Hematopoietic multipotent progenitor cell treated with erythropoietin and hydrocortisone succinate and interleukin-3 and kit ligand, for 4 days (in vitro differentiated cells): ENCODE measurements at places on chromosomes 2 and 18.

- no peak for DNase-seq
Observed at GRCh38 chr18:27581296-27581904, 396.3 kb upstream of the CHST9 start.

DNA sequence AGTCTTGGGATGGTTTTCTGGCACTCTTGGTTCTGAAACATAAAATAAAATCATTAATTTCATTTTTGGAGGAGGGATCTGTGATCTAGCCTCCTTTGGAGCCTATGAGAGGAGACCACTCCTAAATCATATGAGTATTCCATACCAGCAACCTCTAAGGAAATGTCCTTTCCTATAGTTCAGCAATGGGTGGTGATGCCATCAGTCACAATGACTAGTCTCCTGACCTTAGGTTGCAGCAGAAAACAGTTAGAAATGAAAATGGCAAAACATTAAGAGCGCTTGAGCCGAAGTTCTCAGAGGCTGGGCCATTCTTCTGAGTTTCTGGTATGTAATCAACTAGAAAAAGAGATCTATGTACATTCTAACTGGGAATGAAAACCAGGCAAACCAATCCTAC, 56.5 kb downstream of the TMEM247 start:
- no peak for DNase-seq

- DNase-seq: peak; percentile 88
Observed at GRCh38 chr2:25567406-25567805, 106.0 kb downstream of the DTNB start.

DNA sequence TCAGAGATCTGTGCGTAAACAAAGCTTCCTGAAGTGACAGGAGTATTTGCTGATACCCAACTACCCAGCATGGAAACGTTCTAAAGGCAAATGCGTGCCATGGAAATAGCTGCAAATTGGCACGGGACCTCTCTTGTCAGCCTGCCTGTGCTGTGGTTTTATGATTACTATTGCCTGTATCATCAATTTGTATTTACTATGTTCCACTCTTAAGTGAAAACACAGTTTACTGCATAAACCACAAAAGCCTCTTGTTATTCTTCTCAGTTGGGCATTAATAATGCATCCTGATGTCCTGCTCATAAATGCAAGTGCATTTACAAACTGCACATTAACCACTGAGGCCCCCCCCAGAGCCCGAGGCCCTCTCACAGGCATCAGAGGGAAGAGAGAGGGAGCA, 196.6 kb upstream of the SLC35G4 start:
- DNase-seq: no peak

DNA sequence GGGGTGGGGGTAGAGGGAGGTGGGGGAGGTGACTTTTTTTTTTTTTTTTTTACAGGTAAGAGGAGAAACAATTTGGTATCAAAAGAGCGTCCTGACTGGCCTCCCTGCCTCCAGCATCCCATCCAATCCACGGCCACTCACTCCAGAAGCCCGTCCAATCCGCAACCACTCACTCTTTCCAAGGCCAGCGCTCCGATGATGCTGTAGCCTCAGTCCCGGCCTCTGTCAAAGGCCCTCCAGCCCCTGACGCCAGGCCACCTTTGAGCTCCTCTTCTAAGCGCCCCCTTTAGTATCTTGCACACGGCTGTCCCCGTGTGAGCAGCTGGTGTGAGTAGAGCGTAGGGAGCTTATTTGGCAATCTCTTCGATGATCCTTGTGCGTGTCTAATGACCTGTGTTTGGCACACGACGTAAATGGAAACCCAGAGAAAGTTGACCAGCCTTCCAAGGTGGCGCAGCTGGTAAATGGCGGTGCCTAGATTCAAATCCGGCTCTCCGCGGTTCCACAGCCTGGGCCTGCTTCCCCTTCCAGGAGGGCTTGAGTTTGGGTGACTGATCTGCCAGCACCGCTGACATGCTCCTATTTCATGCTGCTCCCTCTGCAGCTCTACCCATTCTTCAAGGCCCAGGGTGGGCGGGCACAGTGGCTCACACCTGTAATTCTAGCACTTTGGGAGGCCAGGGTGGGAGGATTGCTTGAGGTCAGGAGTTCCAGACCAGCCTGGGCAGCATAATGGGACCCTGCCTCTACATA, 23.8 kb upstream of the PXDN start:
- DNase-seq: no peak

DNA sequence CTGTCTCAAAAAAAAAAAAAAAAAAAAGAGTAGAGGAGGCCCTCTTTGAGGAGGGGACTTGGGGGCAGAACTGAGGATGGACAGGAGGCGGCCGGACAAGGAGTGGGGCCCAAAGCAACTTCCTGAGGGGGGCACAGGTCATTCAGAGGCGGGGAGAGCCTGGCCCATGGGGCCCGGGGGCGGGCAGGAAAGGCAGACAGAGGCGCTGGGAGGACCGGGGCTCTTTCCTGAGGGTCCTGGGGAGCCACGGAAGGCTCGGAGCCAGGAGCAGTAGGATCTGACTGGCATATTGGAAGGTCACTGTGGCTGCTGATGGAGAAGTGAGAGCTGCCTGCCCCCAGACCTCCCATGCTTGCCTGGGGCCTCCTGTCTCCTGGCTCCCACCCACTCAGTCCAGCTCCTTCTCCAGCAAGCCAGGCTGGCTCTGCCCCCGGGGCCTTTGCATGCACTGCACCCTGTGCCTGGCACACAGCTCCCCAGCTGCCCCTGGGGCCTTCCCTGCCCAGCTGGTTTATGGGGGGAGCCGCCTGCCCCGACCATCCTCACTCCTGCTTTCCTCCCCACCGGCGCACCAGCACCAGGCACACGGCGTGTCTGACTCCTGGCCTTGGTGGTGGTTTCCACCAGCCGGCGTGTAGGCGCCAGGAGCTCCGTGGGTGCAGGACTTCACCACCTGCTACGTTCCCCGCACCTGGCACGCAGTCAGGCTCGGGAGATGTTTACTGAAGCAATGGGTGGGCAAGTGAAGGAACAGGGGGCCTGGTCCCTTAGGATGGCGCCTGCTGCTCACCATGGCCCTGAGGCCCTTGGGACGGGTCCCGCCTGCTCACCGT, 5.6 kb downstream of the ESPNL start:
- DNase-seq: no peak

GRCh38 chr2:213787869-213788268, 503.6 kb downstream of the SPAG16 start:
- no peak for DNase-seq

DNA sequence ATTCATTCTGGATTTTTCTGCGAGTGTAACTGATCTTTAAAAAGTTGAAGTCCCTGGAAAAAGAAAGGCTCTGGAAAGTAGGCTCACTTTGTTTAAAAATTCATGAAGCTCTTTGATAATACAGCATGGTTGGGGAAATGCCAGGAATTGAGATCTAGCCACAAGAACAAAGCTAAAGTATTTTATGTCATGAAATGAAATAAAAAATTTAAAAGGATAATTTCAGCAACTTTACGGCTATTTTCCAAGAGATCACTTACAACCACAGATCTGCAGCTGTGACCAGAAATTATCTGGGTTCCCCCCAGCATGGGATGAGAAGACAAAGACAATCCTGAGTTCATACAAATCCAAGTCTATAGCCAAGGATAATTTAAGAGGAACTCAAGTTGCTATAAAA, 25.3 kb upstream of the RFX8 start:
- no peak for DNase-seq

- peak; percentile 87 for DNase-seq
Observed at GRCh38 chr2:217886720-217887309, 116.0 kb downstream of the TNS1 start.

DNA sequence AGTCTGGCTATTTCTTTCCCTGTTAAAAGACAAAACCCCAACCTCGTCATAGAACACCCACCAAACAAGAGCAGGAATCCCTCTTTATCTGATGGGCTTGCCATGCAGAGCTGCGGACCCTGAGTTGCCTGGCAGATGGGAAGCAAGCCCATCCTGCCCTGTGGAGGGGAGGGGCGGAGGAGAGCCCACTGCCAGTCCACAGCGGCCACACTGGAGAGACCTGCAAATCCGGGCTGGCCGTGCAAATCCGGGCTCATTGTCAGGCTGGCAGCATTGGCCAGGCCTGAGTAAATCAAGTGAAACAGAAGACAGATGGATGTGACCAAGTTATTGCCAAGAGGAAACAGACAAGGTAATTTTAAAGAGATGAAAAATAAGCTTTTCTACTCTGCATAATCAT, 22.0 kb downstream of the MYL12B start:
- DNase-seq: no peak

DNA sequence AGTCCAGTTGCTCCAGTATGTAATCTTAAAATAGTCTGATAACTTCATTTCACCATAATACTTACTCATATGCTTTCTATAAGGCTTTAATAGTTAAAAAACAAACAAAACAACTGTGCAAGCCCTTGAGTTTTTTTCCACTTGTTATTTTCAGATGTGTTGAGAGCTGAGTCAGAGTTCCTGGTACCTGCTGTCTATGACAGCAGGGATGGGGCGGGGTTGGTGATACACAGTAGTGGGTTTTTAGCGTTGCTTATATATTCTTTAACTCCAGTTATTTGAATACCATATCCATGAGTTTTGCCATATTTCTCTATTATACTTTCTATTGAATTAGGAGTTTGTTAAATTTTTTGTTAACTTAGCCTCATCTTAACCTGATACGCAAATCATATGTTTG, 5.0 kb downstream of the NAPG start:
- DNase-seq: no peak

DNA sequence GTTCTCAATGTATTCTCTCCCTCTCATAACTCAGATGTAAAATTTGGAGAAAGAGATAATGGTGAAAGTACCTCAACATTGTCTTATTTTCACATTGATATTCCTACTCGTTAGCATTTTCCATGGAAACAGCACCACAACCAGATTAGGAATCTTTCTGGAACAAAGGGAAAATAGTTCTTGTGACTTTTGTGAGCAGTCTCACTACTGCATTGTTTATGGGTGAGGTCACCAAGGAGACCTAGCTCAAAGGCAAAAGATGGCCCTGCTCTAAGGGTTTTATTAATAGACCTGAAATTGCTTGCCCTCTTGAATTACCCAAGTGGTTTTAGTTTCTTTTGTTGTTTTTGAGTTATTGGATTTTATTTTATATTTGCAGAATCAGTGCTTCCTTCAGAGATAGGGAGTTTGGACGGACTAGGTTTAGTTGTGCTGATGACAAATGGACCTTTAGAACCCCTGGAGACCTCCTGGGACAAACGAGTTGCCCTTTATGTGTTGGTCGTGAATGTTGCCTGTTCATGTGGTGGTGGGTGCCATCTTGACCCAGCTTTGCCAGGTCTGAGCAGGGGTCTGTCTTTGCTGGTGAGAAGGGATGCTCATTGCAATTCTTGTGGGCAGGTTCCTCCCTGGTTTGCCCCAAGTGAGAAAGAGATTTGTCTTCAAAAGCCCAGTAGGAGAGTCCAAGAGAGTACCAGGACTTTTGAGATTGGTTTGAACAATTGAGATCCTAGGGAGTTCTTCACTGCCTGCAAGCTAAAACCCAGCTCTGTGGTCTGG, 58.1 kb downstream of the INPP4A start:
- DNase-seq: no peak

DNA sequence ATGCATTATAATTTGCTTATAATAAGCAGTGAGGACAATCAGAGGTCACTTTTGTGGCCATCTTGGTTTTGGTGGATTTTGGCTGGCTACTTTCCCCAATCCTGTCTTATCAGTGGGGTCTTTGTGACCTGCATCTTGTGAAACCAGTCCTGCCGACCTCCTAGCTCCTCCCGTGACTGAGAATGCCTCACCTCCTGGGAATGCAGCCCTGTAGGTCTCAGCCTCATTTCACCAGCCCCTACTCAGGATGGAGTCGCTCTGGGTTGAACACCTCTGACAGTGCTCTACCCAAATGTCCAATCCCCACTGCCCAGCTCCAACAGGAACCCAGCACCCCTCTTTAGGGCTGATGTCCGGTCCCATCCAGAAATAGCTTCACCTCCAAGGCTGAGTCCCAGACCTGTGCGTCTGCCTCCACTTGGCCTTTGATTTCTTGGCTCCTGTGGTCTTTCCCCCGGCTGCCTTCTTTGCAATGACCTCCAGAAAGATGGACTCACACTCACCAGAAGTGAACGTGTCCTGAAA, 31.3 kb upstream of the PXDN start:
- no peak for DNase-seq

GRCh38 chr18:80136679-80137078, 27.6 kb downstream of the ADNP2 start:
- DNase-seq: no peak

GRCh38 chr2:181130686-181131085, 150.3 kb downstream of the UBE2E3 start:
- no peak for DNase-seq

- DNase-seq: no peak
Observed at GRCh38 chr2:45614871-45615415, 3.9 kb upstream of the SRBD1 start.

DNA sequence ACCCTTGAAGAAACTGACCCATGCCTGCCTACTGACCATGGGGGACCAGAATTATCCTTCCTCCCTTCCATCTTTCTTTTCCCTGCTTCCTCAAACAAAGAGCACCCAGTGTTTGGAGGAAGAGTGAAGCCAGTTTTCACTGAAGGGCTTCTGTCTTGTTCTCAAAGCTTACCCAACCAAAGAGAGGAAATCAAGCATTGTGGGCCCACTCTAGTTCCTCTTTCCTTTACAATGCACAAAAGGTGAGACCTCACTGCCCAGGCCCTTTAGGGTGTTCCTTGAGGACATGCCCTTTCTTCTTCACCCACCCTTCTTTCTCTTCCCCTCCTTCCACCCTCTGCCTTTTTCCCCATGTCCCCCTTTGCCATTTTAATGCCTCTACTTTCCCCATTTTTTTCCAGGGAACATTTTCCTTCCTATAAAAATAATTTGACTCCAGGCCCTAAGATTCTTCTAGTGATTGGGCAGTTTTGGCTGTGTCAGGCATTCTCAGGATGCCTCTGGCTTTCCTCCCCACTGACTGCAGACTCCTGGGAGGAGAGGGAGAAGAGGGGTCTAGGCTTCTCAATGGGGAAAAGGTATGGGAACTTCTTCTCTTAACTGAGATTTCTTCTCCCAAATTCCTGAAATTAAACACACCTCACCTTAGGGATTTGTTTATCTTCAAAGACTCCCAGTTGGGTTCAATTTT, 126.6 kb upstream of the RMDN2 start:
- peak; percentile 32 for DNase-seq

DNA sequence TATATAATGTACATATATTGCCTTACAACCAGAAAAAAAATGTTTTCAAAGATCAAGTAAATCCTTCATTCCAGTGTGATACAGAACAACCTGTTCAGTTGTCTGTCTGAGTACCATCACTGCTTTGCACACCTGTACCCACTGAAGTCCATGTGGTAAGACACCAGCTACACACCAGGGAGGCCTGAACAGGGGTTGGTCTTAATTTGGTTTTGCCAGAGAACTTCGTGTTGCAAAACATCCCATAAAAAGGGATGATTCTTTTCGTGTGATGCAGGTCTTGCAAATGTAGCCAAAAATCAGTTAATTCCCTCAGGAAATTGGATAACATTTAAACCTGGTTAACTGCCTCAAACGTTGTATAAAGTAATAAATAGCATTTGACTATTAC, 73.7 kb upstream of the SLC1A4 start:
- DNase-seq: no peak

GRCh38 chr2:30894498-30895119, 87.4 kb upstream of the CAPN13 start:
- DNase-seq: peak; percentile 6

- no peak for DNase-seq
Observed at GRCh38 chr2:134396493-134396892, 142.6 kb downstream of the MGAT5 start.
